ENCODE measurements at places on chromosomes 11 and 22.
A peak's percentile ranks its signal among the peaks of the same experiment; 100 is the strongest.

DNA sequence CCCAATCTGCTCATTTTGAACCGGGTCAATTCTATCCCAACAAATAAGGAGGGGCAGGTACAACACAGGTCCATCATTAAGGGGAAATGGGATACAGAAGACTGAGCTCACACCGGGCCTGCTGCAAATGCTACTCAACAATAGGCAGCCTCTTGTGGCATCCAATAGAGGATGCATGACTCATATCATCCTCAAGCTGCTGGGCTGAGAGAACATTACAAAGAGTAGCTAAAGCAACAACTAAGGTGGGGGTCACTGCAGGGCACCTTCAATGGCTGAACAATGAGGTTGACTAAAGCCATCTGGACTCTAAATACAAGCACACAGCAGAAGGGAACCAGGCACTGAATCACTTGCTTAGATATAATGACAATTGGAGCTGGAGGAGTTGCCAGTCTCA is 130.1 kb upstream of the SYN3 start:
- no peak for DNase-seq

DNA sequence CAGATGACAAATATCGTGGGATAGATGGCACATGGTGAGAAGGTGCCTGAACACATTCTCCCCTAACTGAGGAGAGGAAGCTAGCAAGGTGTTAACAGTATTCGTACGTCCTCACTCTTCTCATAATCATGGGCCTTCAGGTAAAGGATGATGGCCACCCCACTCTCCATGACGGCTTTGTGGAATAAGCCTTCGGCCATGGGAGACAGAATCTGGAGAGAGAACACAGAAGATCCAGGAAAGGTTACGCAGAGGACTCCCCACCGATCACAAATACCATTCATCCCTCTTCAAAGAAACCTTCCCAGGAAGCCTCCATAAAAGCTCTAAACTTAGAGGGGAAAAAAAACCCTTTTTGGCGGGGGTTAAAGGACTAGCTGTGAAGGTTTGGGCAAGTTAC is 189.9 kb downstream of the BCR start:
- DNase-seq = no peak

DNA sequence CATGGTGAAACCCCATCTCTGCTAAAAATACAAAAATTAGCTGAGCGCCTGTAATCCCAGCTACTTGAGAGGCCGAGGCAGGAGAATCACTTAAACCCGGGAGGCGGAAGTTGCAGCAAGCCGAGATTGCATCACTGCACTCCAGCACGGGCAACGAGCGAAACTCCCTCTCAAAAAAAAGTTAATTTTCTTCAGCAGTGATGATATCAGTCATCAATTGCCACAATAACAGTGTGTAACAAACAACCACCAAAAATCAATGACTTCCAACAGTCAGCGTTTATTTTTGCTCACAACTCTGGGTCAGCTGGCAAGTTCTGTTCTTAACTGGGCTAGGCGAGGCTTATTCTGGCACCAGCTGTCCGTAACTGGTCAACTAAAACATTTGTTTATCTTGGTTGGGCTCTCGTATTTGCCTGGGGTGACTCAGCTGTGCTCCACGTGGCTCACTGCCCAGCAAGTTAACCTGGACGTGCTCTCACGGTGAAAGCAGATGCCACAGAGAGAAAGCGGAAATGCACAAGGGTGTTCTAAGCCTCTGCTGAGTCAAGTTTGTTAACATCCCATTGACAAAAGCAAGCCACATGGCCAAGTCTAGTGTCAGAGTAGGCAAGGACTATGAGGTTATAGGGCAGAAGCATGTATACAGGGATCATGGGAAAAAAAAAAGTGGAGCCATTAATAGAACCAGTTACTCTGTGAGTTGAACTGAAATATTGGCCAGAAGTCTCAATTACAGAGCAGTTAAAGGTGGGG is 52.1 kb downstream of the LHFPL7 start:
- peak; percentile 67 for DNase-seq

DNA sequence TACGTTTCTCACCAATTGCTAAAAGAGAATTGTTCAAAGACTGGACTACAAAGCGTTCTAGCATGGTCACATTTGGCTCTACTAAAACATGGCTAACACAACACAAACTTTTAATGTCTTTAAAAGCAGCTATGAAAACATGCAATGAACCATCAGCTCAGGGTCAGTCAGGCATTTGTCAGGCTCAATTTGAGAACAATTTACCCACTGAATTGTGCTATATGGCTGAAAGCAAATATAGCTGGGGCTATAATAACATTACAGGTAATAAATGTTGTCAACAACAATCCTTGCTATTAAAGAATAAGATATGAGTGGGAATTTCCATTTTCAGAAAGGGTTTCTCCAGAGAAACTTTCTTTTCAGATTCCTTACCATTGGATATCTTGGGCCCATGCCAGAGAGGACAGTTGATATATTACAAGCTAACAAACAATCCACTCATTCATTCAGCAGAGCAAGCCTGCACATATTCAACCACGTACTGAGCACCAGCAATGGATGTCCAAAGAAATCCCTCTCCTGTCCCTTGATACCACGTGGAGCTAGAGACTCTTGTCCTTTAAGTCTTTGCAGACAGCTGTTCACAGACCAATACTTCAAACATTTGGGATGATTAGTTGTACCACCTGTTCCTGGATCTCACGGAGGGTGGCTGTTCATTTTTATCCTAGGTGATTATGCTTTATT is 82.5 kb upstream of the DDI1 start:
- no peak for DNase-seq

DNA sequence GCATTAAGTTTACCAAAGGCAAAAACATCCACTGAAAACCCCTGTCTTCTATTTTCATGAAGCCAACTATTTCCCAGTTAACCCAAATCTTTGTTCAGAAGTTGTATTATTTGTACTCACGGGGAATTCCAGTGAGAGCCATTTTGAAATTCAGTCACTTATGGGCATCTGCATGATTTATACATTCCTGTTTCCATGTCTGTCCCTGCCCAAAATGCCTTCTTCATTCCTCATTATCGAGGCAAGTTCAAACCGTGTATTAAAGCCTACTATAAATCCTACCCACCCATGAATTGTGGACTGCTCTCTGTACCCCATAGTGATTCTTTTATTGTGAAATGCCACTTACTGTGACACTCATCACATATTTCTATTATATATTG is 772.7 kb downstream of the DLG2 start:
- peak; percentile 16 for DNase-seq

GRCh38 chr11:133895061-133895479 is 49.8 kb upstream of the SPATA19 start:
- no peak for DNase-seq

DNA sequence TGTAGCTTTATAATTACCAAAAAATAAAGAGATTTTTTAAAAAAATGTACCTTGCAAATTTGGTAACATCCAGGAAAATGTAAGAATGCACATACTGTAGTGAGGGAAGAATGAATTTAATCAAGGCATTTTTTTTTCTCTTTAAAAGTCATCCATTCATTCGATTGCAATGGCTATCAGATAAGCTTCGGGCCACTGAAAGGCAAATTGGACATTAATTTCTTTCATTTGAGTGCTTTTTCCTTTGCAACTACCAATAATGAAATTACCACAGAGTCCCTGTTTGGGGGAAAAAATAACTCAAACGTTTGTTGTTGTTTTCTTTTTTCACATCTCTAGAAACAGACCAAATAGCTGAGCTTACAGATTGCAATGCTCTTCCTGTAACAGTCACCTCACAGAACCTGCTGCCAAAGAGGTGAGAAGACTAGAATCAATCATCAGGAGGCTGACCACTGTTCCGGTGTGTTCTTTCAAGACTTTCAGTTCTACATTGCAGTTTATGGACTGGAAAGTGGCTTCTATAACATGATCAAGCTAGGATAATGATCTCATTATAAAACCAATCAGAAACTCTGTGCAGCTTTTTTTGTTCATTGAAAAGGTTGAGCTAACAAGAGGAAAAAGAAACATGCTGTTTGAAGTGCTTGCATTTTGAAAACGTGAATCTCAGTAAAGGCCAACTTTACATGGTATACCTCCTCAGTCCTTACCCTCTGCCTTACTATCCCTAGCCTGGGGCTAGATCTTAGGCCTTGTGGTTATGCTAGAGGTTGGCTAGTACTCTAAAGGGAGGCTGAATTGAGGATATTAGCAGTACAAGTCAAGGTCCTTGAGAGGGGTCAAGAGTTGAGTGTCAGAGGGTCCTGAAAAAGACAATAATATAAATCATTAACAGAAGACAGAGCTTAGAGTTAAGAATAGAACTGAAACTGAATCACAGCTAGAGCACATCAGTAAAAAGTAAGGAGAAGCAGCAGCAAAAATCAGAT is 1276.1 kb downstream of the LRRC4C start:
- no peak for DNase-seq

- DNase-seq = peak; percentile 9
These were observed 66.8 kb downstream of the ZC3H12C start for GRCh38 chr11:110160016-110160415.

Data from EH (cell line).